ENCODE measurements at places on chromosomes 3 and 15.
A peak's percentile ranks its signal among the peaks of the same experiment; 100 is the strongest.

DNA sequence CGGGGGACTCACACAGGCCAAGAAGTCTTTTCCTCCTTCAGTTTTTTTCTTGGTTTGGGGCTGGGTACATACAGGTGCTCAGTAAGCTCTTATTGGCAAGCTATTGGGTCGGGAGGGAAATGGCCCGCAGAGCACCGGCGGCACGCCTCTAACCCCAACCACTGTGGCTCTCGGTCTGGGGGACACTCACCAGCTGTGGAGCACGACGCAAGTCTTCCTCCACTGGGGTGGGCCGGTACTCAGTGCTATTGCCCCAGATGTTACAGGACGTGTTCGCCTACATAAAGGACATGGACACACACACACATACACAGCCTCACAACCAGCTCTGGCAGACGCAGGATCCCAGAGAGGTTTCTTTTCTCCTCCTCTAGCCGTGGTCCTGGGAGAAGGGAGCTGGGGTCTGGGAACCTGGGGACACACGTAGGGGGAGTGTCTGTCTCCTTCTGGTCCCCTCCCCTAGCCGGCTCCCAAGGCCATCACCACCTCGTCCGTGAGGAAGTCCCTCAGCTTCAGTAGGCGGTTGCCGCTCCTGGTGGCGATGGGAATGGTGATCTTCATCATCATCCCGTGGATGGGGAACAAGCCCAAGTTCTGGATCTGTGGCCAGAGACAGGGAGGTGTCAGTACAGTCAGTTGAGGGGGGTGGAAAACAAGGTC is 33.4 kb downstream of the FEM1B start:
- no peak for DNase-seq

DNA sequence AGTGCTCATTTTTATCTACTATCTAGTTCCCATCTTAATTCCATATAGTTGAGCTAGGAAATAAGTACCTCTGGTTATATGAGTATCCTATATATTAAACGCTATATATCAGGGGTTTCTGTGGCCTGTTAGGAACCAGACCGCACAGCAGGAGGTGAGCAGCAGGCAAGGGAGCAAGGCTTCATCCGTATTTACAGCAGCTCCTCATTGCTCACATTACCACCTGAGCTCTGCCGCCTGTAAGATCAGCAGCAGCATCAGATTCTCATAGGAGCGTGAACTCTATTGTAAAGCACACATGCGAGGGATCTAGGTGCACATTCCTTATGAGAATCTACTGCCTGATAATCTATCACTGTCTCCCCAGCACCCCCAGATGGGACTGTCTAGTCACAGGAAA is 23.0 kb downstream of the GSK3B start:
- DNase-seq: no peak

GRCh38 chr3:134299888-134300206 is 49.2 kb upstream of the RYK start:
- DNase-seq: no peak

DNA sequence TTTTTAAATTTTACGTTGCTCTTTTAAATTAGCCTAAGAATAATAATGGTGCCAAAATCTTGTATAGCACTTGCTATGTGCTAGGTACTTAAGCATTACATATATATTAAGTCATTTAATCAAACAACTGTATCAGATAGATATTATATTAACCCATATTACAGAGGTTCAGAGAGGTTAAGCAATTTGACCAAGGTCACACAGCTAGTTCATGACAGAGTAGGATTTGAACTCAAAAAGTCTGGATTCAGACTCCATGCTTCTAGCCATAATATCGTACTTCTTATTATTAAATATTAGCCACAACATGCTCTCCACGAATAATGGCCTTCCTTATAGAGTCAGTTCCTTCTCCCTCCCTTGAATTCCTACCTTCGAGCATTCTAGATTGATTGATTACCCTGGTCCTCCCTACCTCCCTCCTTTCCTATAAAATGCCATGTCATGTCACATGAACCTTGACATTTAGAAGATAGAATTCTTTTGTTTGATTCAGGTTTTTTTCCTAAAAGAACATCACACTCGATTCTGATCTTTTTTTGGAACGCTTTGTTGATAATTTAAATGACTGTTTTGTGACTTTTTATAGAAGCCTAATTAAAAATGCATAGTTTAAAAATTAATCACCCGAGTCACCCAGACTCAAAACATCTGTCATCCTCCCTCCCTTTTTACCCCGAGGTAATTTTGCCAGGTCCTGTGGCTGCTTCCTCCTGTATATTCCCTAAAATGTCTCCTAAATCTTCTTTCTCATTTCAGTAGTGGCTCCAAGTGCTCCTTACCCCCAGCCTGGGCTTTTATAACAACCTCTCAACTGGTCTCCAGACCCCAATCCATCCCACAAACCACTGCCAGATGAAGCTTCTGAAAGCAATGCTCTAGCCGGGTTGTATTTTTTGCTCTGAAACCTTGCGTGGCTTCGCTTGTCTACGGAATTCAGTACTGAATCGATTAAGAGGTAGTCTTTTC is 8.5 kb upstream of the PSMD6 start:
- no peak for DNase-seq

GRCh38 chr3:39192490-39193092 is at the start of gene XIRP1:
Gene XIRP1 (minus strand): TSS chr3:39192595. CDS start chr3:39189445, 3,150 bp downstream.
- no peak for DNase-seq

DNA sequence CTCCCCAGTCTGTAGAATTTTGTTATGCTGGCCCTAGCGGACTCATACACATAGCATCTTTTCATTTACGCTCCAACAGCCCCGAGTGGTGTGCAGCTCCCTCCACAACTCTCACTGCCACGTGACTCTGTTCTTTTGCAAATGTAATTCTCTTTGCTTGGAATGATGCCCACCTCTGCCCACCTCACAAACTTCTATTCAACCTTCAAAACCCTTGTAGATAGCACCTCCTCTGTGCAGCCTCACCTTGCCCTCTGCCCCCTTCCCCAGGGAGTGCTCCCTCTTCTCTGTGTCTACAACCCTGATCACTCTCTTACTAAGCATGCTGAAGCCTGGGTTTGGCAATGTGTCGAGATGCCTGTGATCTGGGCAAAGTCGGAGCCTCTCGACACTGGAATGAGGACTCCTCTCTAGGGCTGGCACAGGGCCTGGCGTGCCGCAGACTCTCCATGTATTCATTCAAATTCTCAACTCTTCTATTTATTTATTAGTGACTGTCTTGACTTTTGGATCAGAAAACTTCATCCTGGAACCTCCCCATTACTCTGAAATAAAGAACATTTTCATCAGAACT is 73.5 kb downstream of the MGLL start:
- DNase-seq: no peak

GRCh38 chr3:5565026-5565425 is 377.5 kb downstream of the EDEM1 start:
- no peak for DNase-seq

GRCh38 chr3:40593351-40593750 is 68.6 kb downstream of the ZNF621 start:
- DNase-seq: no peak

DNA sequence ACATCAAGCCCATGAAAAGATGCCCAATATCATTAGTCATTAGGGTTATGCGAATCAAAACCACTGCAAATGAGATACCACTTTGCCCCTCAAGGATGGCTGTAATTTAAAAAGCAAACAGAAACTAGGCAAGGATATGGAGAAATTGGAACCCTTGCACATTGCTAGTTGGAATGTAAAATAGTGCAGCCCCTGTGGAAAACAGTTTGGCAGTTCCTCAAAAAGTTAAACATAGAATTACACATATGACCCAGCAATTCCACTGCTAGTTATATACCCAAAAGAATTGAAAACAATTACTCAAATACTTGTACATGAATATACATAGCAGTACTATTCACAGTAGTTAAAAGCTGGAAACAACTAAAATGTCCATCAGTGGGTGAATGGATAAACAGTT is 186.8 kb upstream of the CGNL1 start:
- no peak for DNase-seq

- no peak for DNase-seq
These were observed 49.7 kb downstream of the ST8SIA2 start for GRCh38 chr15:92443381-92443780.

- no peak for DNase-seq
These were observed 3.8 kb upstream of the CRYBG3 start for GRCh38 chr3:97817965-97818364.

DNA sequence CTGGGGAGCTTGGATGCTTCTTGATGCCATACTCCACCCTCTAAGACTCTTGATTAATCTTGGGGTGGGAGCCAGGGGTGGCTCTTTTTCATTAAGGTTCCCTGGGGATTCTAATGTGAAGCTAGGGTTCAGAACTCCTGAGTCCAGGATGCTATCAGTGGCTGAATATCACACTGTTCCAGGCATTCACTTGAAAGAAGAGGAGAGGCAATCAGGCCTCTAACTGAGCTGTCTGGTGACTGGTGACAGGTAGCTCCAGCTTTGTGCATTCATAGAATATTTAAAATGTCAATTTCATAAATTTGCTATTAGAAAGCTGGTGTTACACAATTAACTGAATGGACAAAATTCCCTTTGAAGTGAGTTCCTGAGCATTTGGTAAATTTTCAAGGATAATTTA is 139.0 kb downstream of the CHDH start:
- no peak for DNase-seq

DNA sequence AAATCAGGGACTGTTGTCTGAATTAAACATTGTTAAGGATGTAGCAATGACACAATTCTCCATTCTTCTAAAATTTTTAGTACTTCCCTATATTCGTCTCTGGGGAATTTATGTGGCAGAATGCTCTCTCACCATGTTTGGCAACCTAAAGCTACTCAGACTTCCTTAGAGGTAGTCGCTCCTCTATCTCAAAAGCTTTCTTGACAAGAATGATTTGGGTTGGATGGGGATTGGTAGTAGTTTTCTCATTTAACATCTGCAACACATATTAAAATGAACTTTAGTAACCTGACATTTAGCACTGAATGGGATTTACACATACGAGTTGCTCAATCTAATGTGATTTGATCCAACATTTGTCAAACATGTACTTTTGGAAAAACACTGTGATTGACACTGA is 233.3 kb downstream of the RBMS3 start:
- no peak for DNase-seq

GRCh38 chr15:71804695-71805470 is 5.5 kb upstream of the NR2E3 start:
- no peak for DNase-seq

DNA sequence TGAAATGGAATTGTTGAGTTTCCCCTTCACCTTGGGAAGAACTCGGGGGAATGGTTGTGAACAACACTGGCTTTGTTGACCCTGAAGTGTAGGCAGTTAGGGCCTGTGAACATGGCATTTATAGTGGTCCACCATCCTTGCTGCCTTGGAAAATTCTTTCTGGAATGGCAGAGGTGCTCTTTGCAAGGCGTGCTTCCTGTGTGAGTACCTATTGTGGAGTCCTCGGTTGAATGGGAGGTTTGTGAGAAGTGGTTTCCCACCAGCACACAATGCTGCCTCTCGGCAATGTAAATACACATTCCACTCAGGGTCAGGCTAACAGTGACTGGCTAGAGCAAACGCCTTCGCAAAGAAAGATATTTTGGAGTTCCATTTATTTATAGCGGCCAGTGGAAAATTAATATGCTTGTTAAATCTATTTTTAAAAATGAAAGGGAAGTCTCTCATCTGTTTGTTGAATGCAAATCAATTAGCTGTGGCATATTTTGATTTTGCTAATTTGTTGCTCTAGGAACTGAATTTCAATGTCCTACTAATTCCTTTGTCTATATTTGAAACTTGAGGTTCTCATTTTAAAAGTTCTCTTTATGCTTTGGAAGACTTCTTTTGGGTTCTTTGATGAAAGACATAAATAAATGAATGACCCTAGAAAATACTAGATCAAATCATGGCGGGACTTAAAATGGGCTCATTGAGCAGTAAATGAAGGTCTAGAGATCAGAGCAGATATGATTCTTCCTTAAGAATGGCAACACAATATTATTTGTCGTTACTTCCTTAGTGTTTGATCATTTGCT is 59.5 kb downstream of the FNDC3B start:
- no peak for DNase-seq

DNA sequence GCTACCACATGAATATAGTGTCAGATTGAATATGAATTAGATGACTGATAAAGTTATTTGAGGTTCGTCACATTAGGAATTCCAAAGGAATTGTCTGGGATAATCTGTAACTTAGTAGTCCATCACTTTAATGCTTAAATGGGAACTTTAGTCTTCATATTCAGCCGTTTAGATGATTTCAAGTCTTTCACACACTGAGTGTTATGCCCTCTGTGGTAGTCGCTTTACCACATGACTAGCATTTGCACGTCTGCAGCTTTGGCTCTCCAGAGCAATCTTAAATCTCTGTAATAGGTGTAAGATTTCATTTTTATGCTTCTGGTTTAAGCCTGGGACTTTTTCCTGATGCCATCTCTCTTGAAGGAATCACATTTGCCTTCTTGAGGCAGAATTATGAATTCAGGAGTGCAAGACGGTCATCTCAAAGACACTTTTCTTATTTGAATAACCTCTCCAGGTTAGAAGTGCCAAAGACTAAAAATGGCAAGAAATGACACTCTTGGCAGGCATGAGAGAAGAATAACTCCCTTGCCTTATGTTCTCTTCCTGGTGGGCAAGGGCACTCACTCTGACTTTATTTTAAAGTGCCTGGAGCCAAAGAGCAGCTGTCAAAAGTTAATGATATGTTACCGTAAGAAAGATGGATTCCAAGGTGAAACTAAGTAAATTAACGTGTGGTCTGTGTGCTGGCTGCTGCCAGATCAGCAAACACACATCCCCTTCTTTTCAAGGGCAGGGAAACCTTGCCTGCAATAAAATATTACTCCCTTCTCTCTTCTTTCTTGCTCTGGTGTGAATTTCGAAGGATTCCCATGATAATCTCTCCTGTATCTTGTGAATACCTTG is 153.3 kb downstream of the B3GALNT1 start:
- no peak for DNase-seq

- DNase-seq: no peak
These were observed 28.3 kb upstream of the ARL14 start for GRCh38 chr3:160648701-160649100.

- DNase-seq: no peak
These were observed 48.0 kb upstream of the MRPL3 start for GRCh38 chr3:131550562-131551465.

- peak; percentile 66 for DNase-seq
These were observed at the start of gene PRKCI for GRCh38 chr3:170221924-170222646. Gene PRKCI (plus strand): TSS chr3:170222424. CDS start chr3:170222670, 246 bp downstream.

- DNase-seq: no peak
These were observed 154.6 kb upstream of the RGMA start for GRCh38 chr15:93243573-93243972.

GRCh38 chr3:138033202-138033691 is 23.3 kb downstream of the CLDN18 start:
- no peak for DNase-seq

GRCh38 chr3:32428092-32429068 is 36.7 kb downstream of the CMTM7 start:
- no peak for DNase-seq

DNA sequence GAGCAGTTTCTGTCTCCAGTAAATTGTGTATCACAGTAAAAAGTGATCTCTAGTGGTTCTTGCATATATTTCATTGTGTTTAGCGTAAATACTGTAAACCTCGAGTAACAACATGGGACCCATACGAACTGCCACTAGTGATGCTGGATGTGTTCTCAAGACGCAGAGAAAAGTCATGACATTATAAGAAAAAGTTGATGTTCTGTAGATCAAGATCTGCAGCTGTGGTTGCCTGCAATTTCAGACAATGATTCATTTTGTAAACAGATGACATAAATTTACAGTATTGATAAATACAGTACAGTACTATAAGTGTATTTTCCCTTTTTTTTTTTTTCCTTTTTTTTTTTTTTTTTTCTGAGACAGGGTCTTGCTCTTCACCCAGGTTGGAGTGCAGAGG is 100.1 kb downstream of the DPH6 start:
- no peak for DNase-seq

GRCh38 chr15:77633134-77633912 is 611 bp upstream of the LINGO1 start:
- DNase-seq: peak; percentile 3

- DNase-seq: no peak
These were observed 55.5 kb downstream of the P3H2 start for GRCh38 chr3:190065204-190065603.

Data from stimulated activated CD4-positive, alpha-beta T cell treated with anti-CD3 and anti-CD28 coated beads, Interleukin-1b, Interleukin-23, amount 100 ng/mL, for 1 hour (primary cell).